ENCODE measurements at places on chromosomes 11 and 22.

GRCh38 chr11:75149766-75150465 lies 991 bp upstream of the SLCO2B1 start:
- DNase-seq, result no peak

DNA sequence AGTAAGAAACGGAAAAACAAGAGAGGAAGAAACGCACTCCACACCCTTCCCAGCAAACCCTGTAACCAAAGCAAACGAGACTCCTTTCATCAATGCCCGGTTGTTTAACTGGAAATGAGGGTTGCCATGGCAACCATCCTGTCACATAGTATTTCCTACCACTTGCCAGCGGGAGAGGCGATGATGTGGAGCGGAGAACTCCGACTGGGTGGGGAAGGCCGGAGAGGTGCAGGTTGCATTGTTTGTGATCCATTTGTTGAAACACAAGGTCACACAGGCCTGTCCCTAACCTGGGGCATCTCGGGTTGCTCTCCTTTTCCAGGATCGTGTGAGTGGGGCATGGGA lies 609.9 kb downstream of the BUD13 start:
- DNase-seq, result no peak

DNA sequence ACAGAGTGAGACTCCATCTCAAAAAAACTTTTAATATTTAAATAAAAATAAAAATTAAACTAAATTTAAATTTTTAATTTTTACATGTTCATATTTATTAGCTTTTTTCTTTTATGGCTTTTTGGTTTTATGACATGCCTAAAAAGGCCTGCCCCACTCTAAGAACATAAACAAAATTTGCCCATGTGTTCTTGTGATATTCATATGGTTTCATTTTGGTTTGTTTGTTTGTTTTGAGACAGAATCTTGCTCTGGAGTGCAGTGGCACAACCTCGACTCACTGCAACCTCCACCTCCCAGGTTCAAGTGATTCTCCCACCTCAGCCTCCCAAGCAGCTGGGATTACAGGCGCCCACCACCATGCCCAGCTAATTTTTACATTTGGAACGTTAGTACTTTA lies 27.7 kb downstream of the SUSD2 start:
- no peak for DNase-seq

- no peak for DNase-seq
Observed at GRCh38 chr22:23815541-23816155, 23.2 kb downstream of the DERL3 start.

DNA sequence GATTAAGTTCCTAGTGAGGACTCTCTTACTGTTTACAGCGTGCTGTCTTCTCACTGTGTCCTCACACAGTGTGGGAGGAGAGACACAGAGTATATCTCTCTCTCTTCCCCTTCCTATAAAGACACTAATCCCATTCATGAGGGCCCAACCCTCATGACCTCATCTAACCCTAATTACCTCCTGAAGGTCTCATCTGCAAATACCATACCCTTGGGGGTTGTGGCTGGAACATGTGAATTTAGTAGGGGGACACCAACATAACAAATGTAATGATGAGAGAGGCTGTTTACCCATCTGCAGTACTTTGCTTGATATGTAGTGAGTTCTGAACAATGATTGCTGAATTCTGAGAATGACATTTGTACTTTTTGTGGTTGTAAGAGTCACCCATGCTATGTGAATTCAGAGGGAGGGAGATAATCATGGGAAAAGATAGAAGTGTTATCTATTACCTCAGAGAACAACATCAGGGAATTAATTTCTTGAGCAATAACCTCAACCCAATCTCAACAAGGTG lies 4.9 kb upstream of the OR52W1 start:
- no peak for DNase-seq

DNA sequence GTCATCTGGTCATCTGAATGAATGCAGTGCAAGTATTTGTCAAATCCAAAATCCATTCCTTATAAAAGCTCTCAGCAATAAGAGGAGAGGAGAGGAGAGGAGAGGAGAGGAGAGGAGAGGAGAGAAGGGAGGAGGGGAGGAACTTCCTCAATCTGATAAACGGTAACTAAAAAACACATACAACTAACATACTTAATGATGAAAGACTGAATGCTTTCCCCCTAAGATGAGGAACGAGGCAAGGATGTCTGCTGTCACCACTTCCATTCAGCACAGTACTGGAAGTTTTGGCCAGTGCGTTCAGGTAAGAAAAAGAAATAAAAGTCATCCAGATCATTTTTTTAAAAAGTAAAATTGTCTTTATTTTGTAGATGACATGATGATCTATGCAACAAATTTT lies 80.4 kb downstream of the CD82 start:
- no peak for DNase-seq

GRCh38 chr11:1827095-1827813 lies 7.5 kb upstream of the SYT8 start:
- no peak for DNase-seq

- no peak for DNase-seq
Observed at GRCh38 chr11:96227244-96227643, 115.8 kb downstream of the MAML2 start.

GRCh38 chr11:125685228-125685627 lies 4.6 kb upstream of the ACRV1 start:
- no peak for DNase-seq

- no peak for DNase-seq
Observed at GRCh38 chr11:12279672-12280108, 97.7 kb upstream of the PARVA start.

GRCh38 chr11:44824300-44824704 lies 97.5 kb downstream of the TSPAN18 start:
- no peak for DNase-seq

- DNase-seq, result no peak
Observed at GRCh38 chr11:95455228-95455970, 224.4 kb upstream of the SESN3 start.

DNA sequence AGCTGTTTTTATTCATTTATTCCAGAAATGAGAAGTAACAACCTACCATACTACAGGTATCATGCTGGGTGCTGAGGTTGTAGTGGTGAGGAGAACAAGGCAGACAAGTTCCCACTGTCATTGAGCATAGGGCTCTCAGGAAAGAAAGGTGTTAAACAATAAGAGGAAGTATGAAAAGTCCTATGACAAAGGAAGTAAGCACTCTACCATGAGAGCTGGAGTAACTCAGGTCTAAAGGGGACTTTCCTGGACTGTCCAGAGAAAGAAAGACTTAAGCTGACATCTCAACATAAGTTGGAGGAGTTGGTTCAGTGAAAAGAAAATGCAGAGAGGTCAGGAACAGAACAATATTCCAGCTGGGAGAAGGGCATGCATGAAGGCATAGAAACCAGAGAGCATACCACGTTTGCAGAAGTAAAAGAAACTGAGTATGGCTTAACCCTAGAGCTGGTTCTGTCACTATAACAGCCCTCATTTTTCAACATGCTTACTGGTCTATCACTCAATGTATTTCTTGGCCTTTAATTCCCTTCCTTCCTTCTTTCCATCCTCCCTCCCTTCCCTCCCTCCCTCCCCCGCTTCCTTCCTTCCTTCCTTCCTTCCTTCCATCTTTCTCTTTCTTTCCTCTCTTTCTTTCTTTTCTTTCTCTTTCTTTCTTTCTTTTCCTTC lies 137.8 kb upstream of the BDNF start:
- no peak for DNase-seq

- no peak for DNase-seq
Observed at GRCh38 chr11:16604794-16605388, 133.6 kb upstream of the C11orf58 start.

- no peak for DNase-seq
Observed at GRCh38 chr11:58628446-58628845, 6.0 kb downstream of the CNTF start.

- no peak for DNase-seq
Observed at GRCh38 chr22:17865183-17866055, 91.2 kb upstream of the BID start.

DNA sequence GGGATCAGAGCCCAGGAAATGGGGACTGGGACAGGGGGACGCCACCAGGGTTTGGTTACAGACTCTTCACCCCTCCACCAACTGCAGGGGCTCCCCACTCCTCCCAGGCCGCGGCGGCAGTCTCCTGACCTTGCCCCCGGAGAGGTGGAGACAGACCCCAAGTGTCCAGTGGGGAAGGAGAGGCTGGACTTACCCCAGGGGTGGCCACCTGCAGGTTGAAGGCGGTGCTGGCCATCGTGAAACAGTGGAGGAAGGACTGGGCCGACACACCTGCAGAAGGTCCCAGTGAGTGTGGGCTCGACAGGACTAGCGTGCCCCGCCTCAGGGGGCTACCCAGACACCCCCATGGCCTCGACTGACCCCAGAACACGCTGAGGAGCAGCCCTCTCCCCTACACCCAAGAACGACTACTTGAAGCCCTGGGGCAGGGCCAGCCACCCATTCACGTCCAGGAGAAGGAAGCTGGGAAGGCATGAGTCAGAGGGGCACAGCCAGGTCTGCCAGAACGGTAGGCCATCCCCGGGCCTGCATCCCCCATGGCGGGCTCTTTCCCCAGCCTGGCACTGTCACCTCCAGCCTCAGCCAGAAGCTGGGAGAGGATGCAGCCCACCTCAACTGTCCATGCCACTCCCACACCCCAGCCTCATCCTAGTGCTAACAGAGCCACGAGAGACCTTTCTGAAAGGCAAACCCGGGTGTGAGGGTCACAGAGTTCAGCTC lies 2.3 kb downstream of the GATD1 start:
- DNase-seq, result no peak

DNA sequence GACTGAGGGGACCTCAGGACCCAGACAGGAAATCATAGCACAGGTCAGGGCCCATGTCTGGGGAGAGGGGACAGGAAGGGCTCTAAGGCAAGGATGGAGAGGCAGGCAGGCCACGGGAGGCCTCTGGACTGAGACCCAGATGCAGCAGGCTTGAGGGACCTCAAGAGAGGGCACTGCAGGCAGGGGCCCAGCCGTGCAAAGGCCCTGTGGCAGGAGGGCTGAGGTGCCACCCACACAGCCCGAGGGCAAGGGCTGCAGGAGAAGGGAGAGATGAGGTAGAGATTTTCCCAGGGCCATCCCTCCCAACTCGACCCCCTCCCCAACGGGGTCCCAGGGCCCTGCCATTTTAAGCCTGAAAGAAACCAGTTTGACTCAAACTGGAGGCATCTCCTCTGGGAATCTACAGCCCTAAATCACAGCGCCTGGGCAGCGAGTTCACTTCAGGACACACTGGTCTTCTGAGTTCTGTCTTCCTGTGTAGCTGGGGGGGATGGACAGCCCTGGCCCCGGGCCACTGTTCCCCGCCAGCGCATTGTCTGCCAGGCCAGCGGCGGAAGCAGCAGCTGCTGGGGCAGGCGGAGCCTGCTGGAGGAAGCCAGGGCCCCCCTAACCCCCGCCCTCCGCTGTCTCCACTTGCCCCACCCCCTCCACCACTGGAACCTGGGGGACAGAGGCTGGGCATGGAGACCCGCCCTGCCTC lies 20.3 kb upstream of the WNT7B start:
- DNase-seq, result no peak

DNA sequence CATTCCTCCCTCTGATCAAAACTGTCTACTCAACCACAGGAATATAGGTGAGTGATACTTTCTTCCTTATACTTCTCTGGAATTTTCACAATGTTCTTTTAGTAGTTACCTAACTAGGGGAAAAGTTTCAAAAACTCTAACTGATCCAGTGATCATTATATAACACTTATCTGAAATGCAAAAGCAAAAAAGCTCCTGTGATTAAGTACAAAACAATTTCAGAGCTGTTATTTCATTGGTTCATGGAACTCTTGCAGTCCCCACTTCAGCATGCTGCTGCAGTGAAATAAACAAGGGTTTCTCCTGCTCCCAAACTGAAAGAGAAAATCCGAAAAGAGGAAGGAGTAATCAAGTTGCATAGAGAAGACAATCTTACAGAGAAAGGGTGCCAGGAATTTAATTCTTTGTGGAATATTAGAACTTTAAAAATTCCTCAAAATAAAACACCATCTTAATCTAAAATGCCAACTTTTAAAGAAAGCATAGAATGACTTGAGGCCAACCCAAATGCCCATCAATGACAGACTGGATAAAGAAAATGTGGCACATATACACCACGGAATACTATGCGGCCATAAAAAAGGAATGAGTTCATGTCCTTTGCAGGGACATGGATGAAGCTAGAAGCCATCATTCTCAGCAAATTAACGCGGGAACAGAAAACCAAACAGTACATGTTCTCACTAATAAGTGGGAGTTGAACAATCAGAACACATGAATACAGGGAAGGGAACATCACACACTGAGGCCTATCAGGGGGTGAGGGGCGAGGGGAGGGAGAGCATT lies 20.3 kb downstream of the PPP2R1B start:
- no peak for DNase-seq

DNA sequence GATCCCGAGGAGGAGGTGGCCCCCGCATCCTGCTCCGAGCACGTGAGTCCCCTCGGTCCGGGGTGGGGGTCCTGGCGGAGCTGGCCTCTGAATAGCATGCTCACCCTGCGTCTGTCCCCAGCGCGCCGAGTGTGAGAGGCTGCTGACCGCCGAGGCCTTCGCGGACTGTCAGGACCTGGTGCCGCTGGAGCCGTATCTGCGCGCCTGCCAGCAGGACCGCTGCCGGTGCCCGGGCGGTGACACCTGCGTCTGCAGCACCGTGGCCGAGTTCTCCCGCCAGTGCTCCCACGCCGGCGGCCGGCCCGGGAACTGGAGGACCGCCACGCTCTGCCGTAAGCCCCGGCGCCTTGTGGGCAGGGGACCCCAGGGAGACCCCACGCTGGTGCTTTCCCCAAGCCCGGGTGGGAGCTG lies 3.5 kb downstream of the MUC2 start:
- no peak for DNase-seq

GRCh38 chr22:37146051-37146385 lies 3.7 kb downstream of the IL2RB start:
- no peak for DNase-seq

DNA sequence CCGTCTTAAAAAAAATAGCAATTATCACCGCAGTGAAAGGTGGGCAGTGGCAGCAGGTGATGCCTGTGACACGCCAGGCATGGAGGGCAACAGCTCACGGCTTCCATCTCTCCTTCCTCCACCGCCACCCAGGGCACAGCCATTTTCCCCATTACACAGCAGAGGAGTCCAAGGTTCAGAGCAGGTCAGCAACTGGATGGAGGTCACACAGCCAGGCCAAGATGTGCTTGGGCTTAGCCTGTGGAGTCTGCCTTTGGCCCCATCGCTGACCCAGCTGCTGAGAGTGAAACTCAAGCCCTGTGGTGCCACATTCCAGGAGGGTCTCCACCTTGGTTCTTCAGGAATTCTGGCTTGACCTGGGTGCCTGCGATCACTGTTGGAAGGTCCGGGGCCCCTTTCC lies 411.1 kb downstream of the SHANK2 start:
- DNase-seq, result no peak

- DNase-seq, result no peak
Observed at GRCh38 chr11:91187314-91187713, 964.5 kb upstream of the CHORDC1 start.
